ENCODE measurements at places on chromosomes 6 and 20.

- DNase-seq, result no peak
Measured at GRCh38 chr6:131920656-131921055, 30.5 kb downstream of the CCN2 start.

DNA sequence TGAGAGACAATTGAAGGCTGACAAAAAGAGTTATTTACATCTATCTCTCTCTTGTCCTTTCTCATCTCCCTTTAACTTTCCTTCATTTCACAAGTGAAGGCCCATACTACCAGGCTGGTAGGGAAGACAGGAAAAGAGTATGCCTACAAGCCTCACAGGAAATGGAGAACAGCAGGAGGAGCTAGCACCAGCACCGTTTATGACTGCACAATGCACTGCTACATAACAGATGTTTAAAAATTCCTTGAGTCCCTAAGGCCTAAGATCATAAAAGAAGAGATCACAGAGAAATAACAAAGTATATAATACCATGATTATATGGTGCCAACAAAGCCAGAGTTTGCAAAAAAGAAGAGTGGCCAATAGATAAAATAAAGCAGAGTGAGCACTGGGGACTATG is 194.8 kb downstream of the UNC5CL start:
- no peak for DNase-seq

DNA sequence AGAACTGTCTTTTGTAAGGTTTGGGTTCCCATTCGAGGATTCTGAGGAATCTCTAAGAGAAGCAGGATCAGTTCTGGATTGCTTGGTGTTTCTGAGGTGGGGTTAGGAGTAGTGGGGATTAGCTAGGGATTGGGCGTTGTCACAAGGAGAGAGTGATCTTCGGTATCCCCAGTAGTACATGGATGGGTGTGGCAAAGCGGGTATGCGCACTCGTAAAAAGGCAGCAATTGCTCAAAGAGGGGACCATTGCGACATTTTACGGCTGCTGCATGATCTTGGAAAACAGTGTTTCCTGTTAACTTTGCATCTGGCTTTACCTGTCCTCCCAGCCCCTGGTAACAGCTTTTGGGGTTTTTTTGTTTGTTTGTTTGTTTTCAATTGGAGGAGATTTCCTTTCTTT is 9.7 kb upstream of the ZSCAN9 start:
- DNase-seq, result no peak

- DNase-seq, result no peak
Measured at GRCh38 chr6:133645966-133646740, 242.8 kb upstream of the TCF21 start.

DNA sequence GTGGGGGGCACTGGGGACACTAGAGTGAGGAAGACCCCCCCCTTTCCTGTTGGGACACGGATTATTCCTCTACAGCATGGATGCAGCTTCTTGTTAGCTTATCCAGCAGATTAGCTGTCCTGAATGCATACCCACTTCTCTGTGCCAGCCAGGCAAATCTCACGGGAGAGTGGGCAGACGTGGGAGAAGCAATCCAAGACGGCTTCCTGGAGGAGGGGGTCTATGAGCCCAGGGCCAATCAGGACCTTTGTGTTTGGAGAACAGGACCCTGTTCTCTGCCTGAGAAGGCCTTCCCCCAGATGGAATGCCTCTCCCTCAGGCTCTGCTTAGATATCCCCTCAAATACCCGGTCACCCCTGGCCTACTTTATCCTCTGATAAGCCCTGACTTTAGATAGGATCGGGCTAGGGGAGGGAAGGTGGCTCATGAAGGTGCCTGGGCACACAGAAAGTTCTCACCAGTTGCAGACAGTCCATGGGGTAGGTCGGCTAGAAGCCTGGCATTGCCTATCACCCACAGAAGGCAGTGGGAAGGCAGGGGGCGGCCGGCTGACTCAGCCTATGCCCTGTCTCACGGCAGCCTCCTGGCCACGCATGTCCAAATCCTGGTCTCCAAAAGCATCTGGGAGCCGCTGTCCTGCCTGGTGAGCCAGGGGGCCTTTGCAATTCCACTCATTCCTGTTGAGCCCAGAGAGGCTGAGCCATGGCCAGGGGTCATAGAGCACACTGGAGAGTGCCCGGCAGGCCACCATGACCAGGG is 34.7 kb downstream of the SUN5 start:
- DNase-seq, result no peak

DNA sequence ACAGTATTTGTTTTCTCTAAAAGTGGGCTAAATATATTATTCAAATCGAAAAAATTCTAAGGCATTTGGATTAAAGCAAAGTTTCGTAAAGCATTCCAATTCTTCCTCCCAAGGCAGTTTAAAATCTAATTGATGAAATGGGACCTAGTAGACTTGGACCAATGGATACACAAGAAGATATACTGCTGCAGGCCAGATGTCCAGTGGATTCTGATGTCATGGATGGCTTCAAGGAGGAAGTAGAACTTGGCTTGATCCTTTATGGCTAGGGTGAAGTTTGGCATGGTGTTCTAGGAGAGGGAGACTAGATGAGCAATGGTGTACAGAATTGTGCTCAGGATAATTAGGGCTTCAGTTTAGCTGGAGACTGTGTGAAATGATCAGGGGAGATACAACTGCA is 559.5 kb upstream of the MMS22L start:
- no peak for DNase-seq

- no peak for DNase-seq
Measured at GRCh38 chr6:129865013-129865412, 3.9 kb upstream of the TMEM244 start.

GRCh38 chr6:74000666-74001490 is 304.9 kb downstream of the CD109 start:
- no peak for DNase-seq

DNA sequence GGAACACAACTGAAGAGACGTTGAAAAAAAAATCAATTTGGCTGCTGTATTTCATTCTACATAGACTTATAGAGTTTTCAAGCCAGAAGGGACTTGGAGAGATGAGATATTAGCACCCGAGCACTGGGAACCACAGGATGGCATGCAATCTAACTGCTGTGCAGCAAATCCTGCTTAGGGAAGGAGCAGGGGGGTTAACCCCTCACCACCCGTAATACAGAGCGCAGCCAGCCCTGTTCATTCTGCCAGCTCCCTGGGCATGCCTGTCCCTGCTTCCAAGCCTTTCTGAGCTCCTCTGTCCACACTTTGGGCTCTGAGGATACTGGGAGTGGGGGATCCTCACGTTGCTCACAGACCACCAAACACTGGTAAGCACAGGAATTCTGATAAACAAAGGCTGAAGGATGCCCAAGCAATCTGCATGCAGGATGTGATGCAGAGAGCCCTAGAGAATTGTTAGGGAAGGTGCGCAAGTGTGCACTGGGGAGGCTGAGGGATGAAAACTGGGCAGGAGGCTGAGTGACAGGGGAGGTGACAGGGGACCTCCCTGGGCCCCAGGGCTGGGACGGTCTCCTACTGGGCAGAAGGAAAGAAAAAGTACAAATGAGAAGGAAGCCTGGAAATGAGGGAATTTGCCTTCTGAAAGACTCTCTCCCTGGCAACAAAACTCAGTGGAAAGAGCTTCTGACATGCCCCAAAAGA is 34.0 kb downstream of the CPNE5 start:
- DNase-seq, result no peak

GRCh38 chr6:159299566-159299965 is 130.4 kb downstream of the FNDC1 start:
- DNase-seq, result no peak

DNA sequence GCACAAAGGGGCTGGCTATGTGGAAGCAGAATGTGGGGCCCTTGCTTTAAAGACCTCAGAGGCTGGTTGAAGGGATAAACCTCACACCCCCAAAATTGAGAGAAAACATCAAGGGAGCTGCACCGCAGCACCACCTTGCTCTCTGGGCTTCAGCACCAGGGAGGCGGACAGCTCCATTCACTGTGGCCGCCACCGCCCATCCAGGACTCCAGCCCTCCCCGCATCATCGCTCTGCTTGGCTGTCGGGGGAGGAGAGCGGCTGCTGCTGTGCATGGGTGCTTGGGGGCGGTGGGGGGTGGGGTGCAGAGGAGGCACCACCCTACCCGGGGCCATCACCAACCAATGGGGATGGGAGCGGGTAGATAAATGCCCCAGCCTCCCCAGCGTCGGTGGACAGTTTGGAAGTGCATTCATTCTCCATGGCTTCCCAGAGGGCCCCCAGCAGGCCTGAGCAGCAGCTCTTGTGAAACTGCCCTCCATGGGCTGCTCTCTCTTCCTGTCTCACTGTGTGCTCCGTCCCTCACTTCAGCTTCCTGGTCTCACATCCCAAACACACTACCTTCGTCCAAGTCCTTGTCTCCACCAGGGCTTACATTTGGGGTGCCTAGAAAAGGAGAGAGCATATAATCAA is 75.7 kb upstream of the BHLHE23 start:
- no peak for DNase-seq

DNA sequence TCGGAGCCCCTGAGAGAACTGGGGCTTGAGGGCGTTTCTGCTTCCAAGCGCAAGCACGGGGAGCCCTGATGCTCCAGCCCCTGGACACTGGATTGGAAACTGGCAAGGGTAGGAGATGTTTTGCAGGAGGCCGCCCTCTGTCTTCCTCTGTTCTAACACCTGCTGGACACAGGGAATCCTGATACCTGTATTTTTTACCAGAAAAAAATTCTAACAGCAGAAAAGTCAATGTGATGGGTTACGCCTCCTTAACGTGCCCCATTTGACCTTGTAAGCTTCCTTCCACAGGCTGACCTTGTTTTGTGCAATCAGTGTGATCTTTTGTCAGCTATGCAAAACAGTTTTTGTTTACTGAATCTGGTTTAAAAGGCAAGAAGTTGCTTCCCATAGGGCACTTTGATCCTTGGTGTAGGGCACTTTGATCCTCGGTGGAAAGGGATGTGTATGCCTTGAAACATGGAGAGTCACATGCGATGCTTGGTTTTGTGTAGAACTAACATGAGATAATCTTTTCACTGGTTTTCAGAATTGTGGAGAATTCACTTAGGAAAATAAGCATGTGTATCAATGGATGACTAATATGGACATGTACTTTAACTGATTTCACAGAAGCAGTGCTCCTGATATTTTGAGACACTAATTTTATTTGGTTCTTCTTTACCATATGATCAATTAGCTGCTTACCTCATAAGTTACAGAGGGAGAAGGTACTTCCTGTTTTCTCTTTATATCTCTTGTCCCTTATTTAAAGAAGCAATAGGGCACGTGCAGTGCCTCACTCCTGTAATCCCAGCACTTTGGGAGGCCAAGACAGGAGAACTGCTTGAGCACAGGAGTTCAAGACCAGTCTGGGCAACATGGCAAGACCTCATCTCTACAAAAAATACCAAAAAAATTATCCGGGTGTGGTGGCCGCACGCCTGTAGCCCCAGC is 59.9 kb upstream of the MAP3K4 start:
- DNase-seq, result no peak

DNA sequence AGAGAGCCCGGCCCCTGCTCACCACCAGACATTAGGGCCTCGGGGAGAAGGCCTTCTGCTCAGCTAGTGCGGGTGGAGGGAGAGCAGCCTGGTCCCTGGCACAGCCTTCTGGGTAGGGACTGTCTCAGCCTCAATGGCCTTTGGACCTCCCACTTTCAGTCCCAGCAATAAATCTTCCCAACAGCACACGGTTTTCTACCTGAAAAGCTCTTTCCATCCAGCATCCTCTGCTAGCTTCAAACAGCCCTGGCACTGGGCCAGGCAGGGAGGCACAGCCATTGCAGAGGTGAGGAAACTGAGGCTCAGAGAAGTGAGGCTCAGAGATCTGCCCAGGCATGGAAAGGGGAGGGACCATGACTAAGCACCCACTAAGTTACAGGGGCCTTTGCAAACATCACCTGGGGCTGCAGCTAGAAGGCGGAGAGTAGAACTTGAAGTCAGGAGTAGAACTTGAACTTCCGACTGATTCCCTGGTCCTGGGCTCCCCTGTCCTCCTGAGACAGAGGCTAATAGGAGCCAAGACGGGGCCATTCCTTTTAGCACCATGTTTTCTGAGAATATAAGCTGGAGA is 43.9 kb upstream of the NOL4L start:
- DNase-seq, result no peak

- no peak for DNase-seq
Measured at GRCh38 chr6:38138374-38138773, 318.8 kb downstream of the ZFAND3 start.

DNA sequence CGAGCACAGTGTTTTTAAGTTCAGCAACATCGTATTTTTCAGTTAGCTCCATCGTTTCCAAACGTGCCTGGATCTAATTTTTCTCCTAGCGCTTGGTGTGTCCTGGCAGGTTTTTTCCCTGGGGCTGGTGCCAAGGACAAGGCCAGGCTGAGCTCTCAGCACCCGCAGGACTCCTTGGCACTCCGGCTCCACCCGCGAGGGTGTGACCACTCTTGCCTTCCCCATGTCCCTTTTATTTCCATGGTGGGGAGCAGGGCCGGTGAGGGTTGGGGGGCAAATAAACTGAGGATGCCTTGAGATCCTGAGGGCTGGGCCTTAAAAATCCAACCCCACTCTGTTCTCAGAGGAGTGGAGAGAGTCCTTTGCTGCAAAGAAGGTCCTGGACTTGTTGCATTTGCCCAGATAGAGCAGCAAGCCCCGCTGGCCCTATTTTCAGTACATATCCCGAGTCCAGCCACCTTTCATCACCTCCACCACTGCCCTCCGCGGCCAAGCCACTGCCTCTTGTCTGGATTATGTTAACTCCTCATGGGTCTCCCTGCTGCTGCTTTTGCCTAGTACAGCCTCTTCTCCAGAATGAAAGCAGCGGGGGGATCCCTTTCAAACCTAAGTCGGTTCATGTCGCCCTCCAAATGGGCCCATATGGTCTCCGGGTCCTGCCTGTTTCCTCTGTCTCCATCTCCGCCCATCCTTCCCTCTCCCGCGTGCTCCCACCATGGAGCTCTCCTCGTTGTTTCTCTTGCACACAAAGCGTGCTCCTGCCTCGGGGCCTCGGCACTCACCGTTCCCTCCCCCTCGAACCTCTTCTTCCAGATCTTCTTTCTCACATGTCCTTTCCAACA is 4.5 kb upstream of the RAB44 start:
- no peak for DNase-seq

DNA sequence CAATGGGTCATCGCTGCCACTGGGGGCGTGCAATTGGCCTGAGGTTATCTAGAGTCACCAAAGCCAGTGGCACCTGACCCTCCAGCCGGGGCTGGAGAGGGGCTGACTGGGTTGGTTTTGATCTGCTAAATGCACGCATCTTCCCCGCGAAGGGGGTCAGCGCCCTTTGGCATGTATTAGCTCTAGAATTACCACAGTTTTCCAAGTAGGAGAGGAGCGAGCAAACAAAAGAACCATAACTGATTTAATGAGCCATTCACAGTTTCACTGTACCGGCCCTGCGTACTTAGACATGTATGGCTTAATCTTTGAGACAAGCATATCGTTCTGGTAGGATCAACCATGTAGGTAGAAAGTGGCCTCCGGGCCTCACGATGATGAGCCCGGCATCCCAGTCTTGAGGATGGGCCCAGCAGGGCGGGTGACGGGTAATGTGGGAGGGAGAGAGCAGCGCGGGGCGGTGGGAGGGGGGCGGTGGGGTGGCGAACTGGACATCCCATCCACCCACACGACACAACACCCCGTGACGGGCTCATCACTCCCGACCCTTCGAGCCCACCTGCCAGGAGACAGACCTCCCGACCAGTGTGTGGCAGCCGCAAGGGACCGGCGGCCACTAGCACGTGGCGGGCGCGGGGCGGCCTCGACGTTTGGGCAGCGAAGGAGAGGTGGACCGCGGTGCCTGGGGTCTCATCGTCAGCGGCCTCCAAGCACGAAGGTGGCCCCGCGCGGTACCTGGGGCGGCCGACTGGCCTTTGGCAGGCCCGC is 1957.5 kb upstream of the DEFB115 start:
- no peak for DNase-seq
